ENCODE measurements at places on chromosomes 7 and 10. TPM values are rescaled to one million over a fixed set of nuclear protein-coding genes. Genes with fewer than 3 reads are reported as not detected.

The COBL gene
- total RNA-seq, result not detected

GRCh38 chr10:8584666-8585065, 530.2 kb downstream of the GATA3 start:
- DNase-seq, result no peak

DNA sequence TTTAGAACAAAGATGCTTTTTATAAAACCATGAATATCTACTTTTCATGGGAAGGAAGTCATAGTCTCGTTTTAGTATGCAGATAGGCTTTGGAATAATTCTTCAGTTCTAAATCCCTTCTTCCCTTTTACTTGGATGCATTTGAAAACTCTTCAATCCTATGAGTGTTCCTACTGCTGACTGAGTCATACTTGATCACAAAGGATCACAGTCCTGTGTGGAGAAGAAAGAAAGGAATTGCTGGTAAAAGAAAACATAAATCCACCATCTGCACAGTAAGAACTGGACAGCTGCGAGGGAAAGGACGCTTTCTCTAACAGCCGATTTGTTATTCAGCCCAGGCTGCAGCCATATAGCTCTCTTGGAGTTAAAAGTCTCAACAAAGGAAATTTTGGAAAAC, 209.9 kb downstream of the SEMA3E start:
- DNase-seq, result no peak

GRCh38 chr7:28389504-28390395, 22.6 kb upstream of the CREB5 start:
- peak; percentile 86 for DNase-seq

DNA sequence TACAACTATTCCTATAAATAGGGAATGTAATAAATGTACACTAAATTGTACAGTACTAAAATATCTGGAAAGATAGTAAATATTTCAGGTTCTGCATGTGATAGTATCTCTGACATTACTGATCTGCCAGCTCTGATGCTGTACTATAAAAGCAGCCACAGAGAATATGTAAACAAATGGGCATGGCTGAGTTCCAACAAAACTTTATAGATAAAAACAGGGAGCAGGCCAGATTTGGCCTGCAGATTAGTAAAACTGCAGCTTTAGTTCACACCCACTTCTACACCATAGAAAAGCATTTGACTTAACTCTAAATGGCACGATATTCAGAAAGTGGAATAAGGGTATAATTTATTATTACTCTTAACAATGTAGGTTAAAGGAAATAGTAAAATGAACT, 18.8 kb upstream of the TLL2 start:
- peak; percentile 15 for DNase-seq

GRCh38 chr10:103193107-103193819, at the start of gene NT5C2:
Gene NT5C2, minus strand, starts transcription at chr10:103193272. Its CDS starts 18,314 bp downstream, at chr10:103174958.
- DNase-seq, result peak; percentile 69

DNA sequence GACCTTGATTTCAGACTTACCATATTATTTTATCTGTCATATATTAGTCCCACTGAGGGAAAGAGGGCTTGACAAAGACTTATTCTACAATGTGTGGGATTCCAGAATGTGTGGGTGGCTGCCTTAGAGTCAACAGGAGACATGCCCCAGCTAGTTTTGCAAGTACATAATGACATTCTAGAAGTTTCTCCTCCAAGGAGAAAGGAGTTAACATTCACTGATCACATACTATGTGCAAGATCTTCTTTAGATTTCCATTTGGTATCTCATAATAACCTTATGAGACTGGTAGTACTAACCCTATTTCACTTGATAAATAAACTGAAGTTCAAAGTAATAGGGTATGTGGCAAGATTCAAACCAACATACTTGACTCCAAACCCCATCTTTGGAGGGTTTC, 25.2 kb downstream of the IRF5 start:
- no peak for DNase-seq

- DNase-seq, result peak; percentile 74
Measured at GRCh38 chr7:69757981-69758430, 159.7 kb downstream of the AUTS2 start.
